ENCODE measurements at places on chromosomes 16 and 17. TPM values are rescaled to one million over a fixed set of nuclear protein-coding genes. Genes with fewer than 3 reads are reported as not detected.

Gene MT1E
- total RNA-seq: 4.8 TPM

GRCh38 chr16:55370762-55371482 is 46.9 kb downstream of the IRX6 start:
- peak; percentile 23 for DNase-seq

DNA sequence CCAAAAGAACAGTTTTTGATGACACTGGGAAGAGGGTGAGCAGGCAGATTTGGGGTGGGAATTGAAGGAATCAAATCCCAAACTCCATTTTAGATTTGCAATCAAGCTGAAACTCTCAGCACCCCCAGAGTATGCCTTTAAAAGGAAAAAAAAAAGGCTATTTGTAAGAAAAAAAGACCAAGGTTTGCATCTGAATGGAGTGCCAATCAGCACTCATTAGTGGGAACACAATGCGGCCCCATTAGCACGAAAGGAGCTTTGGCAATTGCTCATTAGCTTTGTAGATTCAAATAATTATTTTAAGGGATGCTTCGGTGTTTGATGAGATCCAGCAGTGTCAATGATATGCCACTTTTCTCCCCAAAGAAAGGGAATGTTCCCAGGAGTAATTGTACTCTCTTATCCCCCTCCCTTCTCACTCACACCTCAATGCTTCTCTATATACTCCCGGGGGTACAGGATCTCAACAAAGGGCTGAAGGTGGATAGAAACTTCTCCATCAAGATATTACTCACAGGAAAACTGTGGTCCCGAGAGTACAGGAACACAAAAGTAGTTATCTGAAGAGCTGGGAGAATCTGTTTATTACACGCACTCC is 32.2 kb downstream of the CHP2 start:
- DNase-seq: no peak

DNA sequence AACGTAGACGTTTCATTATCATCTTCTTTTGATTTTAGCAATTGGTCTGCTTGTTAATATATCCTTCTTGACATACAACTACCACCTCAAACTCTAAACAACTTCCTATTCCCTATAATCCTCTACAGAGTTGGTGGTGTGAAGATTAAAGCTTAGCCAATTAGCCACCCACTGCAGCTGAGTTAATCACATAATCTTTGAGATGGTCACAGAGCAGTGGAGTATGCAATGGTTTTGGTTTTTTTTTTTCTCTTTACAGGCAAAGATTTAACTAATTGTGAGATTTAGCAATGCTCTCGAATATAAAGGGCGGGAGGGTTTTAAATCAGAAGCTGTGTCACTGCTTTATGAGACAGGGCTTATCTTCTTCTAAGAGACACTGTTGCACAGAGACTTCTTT is 37.0 kb downstream of the STX8 start:
- no peak for DNase-seq

Gene TBC1D26
- total RNA-seq: 0.24 TPM

Gene CHP2
- total RNA-seq: not detected

DNA sequence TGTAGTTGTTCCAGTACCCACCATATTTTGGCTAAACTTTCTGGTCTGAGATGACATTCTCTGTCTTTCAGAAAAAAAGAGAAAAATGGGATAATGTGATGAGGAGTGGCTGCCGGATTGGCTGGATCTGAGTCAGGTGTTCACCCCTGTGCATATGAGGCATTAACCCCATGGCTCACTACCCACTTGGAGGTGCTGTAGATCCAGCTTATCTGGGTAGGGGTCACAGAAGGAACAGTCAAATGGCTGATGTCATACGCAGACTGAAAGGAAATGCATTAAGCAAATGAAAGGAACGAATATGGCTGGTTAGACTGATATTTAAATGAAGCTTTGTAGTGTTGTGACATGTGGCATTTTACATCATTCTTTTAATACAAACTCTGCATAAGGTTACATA is 17.3 kb downstream of the MAP2K6 start:
- no peak for DNase-seq

Gene RMI2
- 68.9 TPM for total RNA-seq

All from activated CD4-positive, alpha-beta memory T cell treated with anti-CD3 and anti-CD28 coated beads for 36 hours (primary cell).